ENCODE measurements at places on chromosomes 1 and 21.
A peak's percentile ranks its signal among the peaks of the same experiment; 100 is the strongest.

- DNase-seq: no peak
Observed at GRCh38 chr1:194870860-194871259, 1684.4 kb upstream of the B3GALT2 start.

DNA sequence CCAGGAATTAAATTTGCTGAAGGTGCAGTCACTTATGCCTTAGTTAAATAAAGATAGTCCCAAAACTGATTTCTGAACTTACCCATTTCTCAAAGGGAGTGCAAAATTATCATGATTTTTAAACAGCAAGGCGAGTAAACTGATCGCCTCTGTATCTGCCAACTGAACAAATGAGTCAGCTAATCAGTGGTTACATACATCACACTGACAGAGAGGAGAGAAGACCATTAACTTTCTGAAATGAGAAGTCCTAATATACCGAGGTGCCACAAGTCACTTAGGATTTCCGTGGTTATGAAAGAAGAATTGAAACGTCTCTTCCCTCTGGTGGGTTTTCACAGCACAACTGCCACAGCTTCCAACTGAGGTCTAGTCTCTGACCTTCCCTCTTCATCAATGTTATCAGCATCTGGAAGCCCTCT is 400.7 kb downstream of the SMYD3 start:
- no peak for DNase-seq

DNA sequence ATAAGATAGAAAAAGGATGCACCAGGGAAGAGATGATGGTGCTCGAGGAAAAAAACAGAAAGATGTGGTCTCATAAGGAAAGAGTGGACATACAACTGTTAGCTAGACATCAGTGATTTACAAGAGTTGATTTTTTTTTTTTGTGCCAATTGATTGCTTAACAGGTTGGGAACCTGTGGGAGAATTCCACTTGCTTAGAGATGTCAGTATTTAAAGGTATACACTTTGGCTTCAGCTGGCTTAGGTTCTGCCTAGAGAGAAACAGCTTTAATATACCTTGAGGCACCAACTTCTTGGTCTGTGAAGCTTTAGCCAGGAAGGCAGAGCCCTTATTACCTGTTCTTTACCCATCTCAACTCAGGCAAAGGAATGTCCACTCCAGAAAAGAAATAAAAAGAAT is 303.8 kb downstream of the PAPPA2 start:
- no peak for DNase-seq

DNA sequence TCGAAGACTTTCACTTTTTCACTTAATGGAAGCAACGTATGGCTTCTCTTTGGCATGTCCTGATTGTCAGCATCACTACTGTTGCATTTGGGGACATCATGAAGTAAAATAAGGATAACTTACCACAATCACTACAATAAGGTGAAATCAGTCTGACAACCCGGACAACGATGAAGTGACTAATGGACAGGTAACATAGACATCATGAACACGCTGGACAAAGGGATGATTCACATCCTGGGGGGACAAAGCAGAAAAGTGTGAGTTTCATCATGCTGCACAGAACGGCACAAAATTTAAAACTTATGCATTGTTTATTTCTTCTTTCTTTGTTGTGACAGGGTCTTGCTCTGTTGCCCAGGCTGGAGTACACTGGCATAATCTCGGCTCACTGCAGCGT is 53.9 kb downstream of the FH start:
- DNase-seq: no peak

- DNase-seq: no peak
Observed at GRCh38 chr1:37944816-37945215, 2.0 kb downstream of the INPP5B start.

GRCh38 chr1:245549996-245550719 is 395.4 kb downstream of the KIF26B start:
- no peak for DNase-seq

- DNase-seq: no peak
Observed at GRCh38 chr1:8435569-8436071, 117.7 kb downstream of the SLC45A1 start.

DNA sequence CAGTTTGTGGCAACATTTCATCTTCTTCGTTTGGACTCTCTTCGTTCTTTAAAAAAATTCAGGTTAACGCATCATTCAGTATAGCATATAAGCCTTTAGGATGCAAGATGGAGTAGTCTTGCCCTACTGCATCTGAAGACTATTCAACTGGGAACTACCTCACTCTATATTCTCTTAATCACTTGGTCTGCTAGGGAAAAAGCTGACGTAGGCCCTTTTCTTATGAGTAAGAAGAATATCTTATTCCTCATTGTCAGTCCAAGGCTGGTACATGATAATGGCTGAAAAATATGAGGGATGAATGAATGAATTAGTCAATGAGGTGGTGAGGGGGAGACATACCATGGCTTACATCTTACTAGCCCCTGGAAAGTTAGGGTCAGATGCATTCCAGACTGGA is 294.2 kb downstream of the GPATCH2 start:
- DNase-seq: no peak

GRCh38 chr1:84781946-84782771 is 91.9 kb upstream of the SSX2IP start:
- peak; percentile 62 for DNase-seq

DNA sequence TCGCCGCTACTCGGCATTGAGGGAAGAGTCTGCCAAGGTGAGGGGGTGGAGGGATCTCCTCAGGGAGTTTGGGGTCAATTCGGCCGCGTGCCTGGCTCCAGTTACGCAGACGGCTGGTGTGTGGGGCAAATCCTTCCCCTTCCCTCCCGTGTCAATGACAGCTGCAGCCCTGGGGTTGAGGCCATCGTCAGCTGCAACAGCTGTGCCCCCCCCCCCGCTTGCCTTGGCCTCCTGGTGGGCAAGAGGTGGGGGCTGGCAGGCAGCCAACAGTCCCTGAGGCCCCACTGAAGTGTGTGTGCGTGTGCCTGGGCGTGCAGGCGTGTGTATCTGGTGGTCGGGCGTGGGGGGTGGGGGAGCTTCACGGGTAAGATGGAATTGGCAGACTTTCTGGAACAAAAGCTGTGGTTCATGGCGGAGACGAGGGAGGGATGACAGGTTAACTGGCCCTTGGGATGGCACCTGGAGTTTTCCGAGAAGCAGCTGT is 25.6 kb downstream of the PPFIA4 start:
- no peak for DNase-seq

DNA sequence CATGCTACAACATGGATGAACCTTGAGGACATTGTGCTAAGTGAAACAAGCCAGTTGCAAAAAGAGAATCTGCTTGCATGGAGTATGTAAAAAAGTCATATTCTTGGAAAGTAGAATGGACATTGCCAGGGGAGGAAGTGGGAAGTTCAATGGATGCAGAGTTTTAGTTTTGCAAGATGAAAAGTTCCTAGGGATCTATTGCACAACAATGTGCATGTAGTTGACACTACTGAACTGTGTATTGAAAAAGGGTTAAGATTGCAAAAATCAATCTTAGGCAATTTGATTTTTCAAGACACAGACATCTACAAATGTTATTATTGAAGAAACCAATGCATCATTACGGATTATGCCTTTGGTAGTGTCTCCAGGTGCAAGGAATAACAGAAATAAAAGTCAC is 50.3 kb upstream of the MAGI3 start:
- no peak for DNase-seq

- DNase-seq: no peak
Observed at GRCh38 chr1:202998836-202999750, 8.1 kb upstream of the TMEM183A start.

DNA sequence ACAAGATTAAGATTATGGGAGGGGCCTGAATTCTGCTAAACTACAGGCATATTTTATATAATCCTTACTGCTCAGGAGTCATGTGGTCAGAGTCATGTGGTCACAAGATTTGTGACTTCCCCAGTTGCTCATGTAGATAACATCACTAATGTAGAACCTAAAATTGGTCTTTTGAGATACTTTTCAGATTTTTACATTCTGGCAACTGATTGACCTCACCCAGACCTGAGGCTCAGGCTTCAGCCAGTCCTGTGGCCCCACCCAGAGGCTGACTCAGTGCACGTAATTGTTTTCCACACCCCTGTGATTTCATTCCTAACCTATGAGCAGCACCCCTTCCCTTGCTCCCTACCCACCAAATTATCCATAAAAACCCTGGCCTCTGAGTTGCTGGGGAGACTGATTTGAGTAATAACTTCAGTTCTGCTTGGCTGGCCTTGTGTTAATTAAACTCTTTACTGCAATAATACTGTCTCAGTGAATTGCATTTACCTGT is 41.7 kb upstream of the ZNF326 start:
- no peak for DNase-seq

- DNase-seq: no peak
Observed at GRCh38 chr1:226447932-226448665, 40.2 kb upstream of the PARP1 start.

DNA sequence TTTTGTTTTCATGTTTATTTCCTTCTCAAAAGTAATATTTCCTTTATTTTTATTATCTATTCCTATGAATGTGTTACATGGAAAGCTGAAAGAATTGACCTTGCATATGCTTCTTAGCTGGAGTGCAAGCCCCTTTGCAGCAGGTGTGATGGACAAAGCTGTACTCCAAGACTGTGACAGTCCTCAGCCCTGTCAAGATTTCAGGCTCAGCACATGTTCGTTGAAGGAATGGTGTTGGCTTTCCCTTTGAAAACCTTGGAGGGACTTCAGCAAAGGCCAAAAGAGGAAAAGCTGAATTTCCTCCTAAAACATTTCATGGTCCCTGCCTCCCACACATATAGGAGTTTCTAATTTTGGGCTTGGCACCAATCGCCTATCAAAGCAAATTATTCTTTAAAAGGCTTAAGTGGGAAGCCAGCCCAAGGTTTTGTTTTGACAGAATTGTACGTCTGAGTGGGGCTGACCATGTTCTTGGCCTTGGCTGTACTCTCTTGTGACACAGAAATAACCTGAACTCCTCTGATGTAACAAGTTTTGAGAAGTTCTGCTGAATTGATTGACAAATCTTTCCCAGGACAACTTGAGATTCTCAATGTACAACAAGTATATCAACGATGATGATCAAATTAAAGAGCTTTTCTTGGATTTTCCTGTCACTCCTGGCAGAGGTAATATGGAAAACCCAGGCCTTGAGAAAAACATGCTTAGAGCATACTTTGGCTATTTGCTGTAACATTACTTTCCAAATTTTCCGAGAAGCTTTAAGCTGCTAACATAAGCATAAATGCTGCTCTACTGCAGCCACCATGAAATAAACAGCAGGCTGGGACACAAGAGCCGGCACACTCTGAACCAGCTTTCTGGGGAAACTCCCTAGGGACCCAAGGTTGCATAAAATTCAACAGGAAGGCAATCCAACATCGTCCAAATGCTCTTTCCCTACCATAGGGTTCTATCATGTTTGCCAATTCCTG is 135.7 kb upstream of the ZNF648 start:
- no peak for DNase-seq

- DNase-seq: no peak
Observed at GRCh38 chr1:27132624-27133023, 22.3 kb downstream of the SLC9A1 start.

All from stimulated activated CD4-positive, alpha-beta T cell treated with anti-CD3 and anti-CD28 coated beads, TNF-alpha, amount 100 ng/mL, for 4 hours (primary cell).